SW 1271 (cell line): ENCODE measurements at places on chromosomes 13 and 19.
A peak's percentile ranks its signal among the peaks of the same experiment; 100 is the strongest.

DNA sequence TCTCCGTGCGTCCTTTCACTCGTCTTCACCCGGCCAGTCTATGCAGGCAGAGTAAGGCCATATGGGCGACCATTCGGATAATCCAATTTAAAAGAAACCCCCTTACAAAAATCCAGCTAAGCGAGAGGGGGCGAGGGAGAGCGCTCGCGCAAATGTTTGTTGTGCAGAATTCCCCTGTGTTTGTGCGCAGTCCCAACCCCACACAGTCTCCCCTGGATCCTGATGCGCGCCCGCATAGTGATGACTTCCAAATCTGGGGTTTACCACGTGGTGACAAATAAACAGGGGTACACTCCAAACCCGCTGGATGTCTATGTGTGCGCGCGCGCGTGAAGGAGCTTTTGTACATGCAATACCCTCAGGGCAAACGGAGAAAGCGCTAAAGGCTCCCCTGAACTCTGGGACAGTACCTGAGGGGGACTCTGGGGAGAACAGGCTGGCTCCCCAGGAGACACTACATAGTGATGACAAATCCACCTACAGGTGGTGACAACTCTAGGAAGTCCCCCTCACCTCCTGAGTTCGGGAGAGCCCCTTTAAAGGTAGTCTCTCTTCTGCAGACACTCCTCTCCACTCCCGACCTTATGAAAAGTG is 8.5 kb downstream of the SOX21 start:
- no peak for DNase-seq

DNA sequence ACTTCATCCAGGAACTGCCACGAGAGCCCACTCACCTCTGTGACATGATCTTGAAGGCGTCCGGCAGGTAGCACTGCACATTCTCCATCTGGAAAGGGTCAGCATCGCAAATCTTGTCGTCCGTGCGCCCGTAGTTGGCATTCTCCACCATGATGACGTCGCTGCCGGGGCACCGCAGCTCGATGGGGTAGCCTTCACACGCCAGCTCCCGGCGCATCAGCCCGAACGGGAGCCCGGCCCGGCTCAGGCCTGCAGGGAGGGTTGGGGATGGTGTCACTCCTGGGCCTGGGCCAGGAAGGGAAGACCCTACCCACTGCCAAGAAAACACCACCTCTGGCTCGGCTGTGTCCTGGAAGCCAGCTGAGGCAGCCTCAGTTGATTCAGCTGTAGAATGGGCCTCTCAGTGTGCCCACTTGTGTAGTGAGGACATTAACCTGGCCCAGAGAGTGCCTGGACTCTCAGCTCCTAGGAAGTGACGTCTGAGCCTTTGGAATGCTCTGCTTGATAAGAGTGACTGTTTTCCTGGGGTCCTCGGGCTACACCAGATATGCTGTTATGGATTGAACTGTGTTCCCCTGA is 28.4 kb downstream of the ADGRL1 start:
- no peak for DNase-seq

- no peak for DNase-seq
Measured at GRCh38 chr13:58712191-58712590, 1080.6 kb downstream of the PCDH17 start.

- DNase-seq: no peak
Measured at GRCh38 chr19:28292822-28293500, 920.0 kb downstream of the UQCRFS1 start.

- DNase-seq: no peak
Measured at GRCh38 chr19:6048348-6048747, 62.0 kb downstream of the RFX2 start.

DNA sequence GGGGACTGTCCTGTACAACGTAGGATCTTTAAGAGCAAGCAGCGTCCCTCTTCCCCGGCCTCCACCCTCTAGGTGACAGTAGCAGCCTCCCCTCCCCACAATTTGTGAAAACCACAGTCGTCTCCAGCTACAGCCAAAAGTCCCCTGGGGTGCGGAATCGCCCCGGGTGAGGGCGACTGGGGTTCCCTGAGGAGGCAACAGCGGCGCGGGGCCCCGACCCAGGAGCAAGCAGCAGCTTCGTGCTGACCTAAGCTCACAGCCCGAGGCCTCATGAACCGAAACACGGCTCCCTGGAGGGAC is 322 bp downstream of the ZNF558 start:
- no peak for DNase-seq

GRCh38 chr13:30477346-30478195 is 11.8 kb upstream of the HMGB1 start:
- DNase-seq: no peak

DNA sequence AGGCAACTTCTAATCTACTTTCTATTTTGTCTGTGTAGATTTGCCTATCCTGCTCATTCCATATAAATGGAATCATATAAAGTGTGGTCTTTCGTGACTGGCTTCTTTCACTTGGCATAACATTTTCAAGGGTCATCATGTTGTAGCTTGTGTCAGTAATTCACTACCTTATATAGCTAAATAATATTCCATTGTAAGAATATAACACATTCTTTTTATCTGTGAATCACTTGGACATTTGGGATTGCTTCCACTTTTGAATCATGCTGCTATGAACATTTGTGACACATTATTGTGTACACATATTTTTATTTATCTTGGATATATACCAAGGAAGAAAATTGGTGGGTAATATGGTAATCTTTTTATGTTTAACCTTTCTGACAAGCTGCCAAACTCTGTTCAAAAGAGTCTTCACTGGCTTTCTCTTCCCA is 89.0 kb upstream of the CSNK1A1L start:
- DNase-seq: no peak

GRCh38 chr19:3289971-3290569 is 65.6 kb downstream of the CELF5 start:
- no peak for DNase-seq

GRCh38 chr13:30615866-30616541 is 1.7 kb upstream of the USPL1 start:
- DNase-seq: no peak

DNA sequence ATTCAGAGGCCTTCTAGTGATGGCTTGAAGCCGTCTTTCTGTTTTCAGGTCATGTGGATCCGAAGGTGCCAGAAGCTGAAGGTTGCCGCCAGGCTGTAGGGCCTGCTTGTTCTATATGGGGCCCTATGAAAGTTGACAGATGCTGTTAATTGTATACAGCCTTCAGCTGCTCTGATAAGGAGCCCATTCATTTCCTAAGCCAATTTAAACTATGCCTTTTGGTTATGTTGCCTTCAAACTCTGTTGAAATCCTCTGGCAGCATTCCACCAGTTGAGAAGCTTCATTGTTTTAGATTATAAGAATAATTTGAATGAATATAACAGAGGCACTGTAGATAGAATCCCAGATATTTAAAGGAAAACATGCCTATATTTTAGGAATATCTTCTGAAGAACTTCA is 34.4 kb downstream of the RAP2A start:
- DNase-seq: no peak

- DNase-seq: no peak
Measured at GRCh38 chr19:30180691-30181090, 191.5 kb upstream of the ZNF536 start.

DNA sequence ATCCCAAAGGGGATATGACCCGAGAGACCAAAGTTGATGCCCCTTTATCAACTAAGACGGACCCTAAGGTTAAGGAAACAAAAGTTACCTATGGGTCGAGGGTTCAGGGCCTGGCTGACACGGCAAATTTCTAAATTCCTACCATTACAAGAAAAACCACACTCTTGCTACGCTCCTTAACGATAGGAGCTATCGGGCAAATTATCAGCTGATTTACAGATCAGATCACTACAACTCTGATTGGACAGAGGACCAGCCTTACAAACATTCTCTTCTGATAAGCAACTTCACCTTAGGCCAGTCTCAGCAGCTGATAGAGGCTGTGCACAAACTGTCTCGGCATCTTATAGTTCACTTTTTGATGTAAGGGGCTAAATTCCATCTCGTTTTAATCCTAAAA is 117.9 kb downstream of the KCTD15 start:
- DNase-seq: no peak

GRCh38 chr13:99391781-99392469 is 84.7 kb upstream of the GPR183 start:
- no peak for DNase-seq

DNA sequence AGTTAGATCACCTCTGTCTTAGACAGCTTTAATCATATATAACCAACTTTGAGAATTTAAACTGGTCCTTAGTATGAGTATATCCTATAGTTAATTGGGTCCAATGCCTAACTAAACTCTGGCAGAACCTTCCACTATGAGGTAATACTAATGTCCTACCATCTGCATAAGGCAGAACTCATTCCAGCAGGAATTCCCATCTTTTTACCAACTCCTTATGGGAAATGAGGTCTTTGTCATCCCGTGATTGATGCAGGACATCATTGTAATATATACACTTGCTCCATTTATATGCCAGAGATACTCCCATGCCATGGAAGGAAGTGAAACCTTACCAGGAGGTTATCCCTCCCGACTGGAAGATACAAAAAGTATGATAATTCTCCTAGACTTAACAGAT is 2.8 kb downstream of the KCTD4 start:
- DNase-seq: no peak

- no peak for DNase-seq
Measured at GRCh38 chr19:33580026-33580644, 41.6 kb upstream of the CHST8 start.

- no peak for DNase-seq
Measured at GRCh38 chr13:45951166-45951565, 99.6 kb upstream of the SIAH3 start.

DNA sequence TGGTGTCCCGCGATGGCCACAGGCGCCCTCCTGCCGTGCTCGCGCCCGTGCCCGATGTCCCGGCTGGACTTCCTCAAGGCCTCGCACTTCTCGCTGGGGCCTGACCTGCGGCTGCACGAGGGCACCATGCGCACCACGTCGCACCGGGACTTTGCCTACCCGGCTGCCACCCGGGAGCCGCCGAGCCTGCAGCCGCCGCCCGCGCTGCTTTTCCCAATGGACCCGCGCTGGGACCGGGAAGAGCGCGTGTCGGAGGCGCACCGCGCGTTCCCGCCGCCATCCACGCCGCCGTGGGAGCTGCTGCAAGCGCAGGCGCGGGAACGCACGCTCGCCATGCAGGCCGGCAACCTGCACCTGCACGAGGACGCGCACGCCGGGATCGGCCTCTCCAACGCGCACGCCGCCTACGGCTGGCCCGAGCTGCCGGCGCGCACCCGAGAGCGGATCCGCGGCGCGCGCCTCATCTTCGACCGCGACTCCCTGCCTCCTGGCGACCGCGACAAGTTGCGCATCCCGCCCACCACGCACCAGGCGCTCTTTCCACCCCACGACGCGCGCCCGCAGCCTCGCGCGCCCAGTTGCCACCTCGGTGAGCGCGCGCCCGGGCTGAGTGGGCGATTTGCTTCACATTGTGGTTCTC is 12.1 kb upstream of the PEX11G start:
- no peak for DNase-seq

- peak; percentile 44 for DNase-seq
Measured at GRCh38 chr19:47284324-47284899, 9.7 kb downstream of the INAFM1 start.

- no peak for DNase-seq
Measured at GRCh38 chr13:106882246-106882645, 314.3 kb upstream of the ARGLU1 start.

DNA sequence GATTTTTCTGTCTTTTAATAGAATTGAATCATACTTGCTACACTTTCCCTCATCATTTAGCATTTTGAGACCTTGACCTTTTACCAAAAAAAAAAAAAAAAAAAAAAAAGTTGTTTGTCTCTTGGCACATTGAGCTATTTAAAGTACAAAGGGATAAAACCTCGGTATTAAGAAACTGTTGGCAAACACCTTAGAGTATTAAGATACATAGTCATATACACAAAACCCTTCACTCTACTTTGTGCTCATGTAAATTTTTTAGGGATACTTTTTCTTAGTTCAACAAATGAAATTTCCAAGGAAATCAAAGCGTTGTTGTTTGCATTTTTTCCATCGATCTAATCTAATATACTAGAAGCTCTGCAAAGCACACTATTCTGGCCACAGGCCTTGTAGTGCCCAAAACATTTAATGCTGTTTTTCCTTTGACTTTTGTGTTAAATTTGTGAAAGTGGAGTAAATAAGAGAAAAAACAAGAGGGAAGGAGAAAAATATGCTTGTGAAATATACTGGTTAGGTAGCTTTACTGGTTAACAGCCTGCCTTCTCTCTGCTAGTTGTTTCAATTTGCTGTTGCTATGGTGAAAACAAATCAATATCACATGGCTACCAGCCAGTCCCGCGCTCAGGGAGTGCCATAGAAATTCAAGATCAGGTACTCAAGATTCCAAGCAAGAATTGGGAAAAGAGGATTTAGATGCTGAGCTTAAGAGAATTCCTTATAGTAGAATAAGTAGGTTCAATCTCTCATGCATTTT is 2.6 kb downstream of the MBNL2 start:
- DNase-seq: peak; percentile 27
